ENCODE measurements at places on chromosomes 12 and 14.

DNA sequence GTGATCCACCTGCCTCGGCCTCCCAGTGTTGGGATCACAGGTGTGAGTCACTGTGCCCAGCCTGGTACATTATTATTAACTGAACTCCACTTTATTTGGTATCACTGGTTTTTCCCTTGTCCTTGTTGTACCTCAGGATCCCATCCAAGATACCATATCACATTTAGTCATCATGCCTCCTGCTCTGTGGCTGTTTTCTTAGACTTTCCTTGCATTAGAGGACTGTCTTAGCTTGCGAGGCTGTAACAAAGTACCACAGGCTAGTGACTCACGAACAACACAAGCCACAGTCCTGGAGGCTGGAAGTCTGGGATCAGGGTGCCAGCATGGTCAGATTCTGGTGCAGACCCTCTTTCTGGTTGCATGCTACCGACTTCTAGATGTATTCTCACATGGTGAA is 12.2 kb downstream of the KLC1 start:
- DNase-seq: no peak

DNA sequence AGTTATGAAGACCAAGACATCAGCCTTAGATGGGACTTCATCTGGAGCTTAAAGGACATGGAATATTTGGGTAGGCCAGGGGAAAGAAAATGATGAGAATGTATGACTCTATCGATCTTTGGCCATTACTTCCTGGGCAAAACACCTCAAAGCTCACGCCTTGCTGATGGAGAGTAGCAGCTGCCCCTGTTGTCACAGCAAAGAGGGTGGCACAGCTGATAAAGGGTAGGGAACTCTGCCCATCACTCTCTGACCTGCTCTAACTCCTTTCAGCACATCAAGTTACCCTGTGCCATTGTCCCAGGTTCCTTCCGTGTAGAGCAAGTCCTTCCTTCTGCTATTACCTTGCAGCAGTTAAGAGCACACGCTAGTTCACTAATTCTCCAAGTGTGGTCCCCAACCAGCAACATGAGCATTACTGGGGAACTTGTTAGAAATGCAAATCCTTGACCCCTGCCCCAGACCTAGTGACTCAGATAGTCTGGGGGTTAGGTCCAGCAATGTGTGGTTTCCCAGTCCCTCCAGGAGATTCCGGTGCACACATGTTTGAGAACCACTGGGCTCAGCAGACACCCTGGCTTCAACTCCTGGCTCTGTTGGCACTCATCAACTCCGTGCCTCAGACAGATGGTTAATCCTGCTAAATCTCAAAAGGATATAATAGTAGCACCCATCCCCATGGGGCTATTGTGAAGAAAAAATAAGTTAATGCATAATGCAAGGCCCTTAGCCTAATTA is 93.7 kb upstream of the EEA1 start:
- DNase-seq: no peak

- DNase-seq: no peak
These were observed 55.0 kb downstream of the CCDC85C start for GRCh38 chr14:99548871-99549515.

DNA sequence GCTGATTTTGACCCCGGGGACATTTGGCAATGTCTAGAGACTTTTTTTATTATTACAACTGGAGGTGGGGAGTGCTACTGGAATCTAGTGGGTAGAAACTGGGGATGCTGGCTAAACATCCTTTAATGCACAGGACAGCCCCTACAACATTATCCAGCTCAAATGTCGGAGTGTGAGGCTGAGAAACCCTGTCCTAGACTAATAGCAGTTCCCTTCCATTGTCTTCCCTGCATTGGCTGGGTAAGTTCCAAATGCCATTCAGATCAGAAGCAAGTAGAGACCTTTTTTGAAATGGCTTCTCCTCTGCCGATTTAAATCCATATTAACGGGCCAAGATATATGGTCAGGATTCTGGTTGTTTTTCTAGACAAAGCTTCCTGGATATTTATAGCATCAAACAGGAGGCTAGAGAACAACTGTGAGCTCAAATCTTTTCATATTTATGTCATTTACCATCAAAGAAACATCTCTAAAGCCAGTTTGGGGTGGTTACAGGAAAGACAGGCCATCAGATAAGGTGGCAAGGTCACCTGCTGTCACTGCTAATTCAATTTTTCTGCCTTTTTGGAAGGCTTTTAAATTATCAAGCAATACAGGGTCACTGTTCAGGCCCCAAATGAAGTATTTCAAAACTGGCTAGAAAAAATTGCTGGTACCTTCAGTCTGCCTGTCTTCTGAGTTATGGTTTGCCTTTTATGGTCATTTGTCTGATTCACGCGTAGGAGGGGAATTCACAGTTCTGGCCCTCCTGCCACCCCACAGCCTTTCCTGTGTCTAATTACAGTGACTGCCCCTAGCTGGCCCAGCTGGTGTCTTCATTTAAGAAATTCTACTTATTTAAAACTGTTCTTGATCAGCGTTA is 20.1 kb upstream of the AKAP5 start:
- DNase-seq: no peak

DNA sequence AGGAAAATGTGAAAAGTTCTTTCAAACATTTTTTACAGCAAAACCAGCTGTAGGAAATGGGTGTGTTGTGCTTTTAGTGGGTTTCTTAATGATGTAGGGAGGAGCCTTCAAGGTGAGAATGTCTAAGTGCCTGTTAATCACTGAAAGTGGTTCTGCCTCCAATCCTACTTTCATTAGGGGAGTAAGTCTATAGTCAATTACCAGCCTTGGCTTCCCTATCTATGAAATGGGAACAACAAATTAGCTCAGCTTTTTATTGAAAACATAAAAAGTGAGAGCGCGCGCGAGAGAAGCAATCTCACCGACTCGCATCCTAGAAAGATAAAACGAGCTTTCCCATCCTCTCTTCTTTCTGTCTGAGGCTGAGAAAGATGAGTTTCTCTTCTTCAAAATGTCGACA is 140.0 kb upstream of the LHX5 start:
- no peak for DNase-seq

GRCh38 chr14:61221906-61222305 is 59.2 kb downstream of the TMEM30B start:
- no peak for DNase-seq

- DNase-seq: no peak
These were observed 15.4 kb upstream of the IFI27L2 start for GRCh38 chr14:94144765-94145164.

GRCh38 chr12:116647813-116648212 is 88.6 kb downstream of the MAP1LC3B2 start:
- no peak for DNase-seq

DNA sequence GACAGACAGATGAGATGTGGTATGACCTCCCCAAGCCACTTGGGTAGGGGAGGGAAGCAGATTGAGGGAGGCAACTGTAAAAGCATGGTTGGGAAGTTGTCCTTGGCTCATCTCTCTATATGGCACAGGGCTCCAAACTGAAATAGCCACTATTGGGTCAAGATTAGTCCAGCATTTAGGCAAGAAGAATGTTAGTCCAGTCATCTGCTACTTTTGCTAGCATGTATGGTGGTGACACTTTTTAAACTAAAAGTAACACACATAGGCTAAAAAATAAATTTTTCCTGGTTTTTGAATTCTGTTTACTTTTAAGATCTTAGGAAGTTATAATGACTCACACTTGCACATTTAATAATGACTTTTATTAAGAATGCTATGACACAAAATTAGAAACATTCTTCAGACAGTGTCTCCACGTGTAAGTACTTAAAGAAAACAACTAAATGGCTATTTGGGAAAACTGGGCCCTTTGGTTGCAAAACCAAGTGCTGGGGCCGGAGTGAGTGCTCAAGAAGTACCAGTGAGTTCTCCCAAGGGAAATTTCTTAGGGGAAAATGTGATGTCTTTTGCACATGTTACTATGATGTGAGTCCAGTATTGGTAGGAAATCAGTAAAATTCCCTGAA is 179.1 kb upstream of the HIF1A start:
- DNase-seq: no peak

- no peak for DNase-seq
These were observed 1.4 kb downstream of the CEP128 start for GRCh38 chr14:80940146-80940545.

Data from amygdala (tissue), 56 donors.